Hematopoietic multipotent progenitor cell treated with erythropoietin and hydrocortisone succinate and interleukin-3 and kit ligand, for 8 days (in vitro differentiated cells): ENCODE measurements at places on chromosomes 16 and 17.

DNA sequence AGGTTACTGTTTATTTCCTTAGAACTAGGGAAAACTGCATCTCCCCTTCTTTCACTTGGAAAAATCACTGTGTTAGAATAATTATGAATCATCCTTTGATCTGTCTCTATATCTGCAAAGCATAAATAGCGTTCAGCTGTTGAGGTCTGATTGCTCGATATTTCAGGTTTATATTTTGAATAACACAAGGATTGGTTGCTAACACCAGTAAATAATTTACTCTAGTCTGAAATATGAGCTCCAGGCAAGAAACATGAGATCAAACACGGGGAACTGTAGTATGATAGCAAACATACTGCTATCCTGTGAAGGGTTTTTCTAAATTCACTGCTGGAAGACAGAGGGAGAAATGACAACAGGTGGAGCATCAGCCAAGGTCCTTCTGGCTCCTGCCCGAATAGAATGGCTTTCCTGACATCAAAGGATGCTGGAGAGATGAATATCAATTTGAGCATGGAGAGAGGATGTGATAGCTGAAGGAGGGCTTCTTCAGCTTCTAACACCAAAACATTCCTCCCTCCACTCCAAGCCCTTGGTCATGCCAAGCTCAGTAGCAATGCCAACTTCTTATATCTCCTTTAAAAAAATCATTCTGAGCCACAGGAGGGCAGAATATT is 450.3 kb downstream of the SHISA9 start:
- DNase-seq: no peak

DNA sequence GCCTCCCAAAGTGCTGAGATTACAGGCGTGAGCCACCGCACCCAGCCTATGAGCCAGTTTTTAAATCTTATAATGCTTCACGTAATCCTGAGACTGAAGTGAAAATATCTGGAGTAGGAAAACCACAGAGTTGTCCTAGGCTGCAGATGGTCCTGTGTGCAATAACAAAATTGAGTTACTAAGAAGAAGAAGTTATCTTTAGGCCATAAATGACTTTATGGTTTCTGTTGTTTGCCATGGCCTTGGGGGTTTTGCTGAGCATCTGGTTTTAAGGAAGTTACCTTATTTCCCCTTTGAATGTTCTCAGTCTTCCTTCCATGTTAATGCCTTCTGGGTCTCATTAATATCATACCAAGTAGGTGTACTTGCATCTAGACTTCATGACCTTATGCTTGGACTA is 16.5 kb downstream of the NMT1 start:
- DNase-seq: no peak

- DNase-seq: no peak
Observed at GRCh38 chr16:71974068-71974818, 26.0 kb downstream of the PKD1L3 start.

GRCh38 chr16:10048850-10049249 is 133.4 kb downstream of the GRIN2A start:
- DNase-seq: no peak

GRCh38 chr17:29042026-29042678 is 789 bp upstream of the PIPOX start:
- no peak for DNase-seq

DNA sequence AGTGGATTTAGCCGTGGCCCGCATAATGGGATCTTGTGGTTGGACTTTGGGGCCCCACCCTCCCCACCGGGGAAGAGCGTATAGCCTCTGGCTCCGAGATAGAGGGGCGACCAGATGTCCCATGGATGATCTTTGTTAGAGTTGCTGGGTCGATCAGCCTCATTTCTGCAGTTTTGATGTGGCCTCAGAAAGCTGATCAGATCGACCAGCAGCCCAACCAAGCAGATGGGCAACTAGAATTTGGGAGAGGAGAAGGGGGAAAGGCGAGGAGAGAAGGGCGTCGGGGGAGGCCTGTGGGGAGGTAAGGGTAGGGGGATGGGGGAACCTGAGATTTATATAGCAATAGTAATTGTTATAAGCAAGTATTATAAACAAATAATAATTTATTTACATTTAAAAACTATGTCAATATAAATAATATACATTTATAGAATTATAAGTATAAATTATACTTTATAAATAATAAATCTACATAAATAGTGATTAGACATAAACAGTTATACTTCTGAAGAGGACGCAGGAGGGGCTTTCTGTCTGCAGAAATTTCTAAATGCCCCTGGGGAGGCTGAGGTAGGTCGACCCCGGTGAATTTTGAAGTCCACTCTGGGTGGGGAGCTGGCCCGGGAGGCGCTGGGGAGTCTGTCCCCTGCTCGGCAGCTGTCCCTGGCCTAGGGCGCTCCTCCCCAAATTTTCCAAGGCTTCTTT is 136.3 kb downstream of the KCNJ12 start:
- DNase-seq: no peak
